ENCODE measurements at places on chromosomes 2 and 18.

- no peak overlapping the region for H3K4me3 ChIP-seq
- H3K27me3 ChIP-seq = peaks cover 69% of the 10 kb centered on the region
- H3K27ac ChIP-seq = no peak overlapping the region
- DNase-seq = no peak
- H3K36me3 ChIP-seq = peaks cover 2% of the 10 kb centered on the region
These were observed 44.6 kb upstream of the TUBA3D start for GRCh38 chr2:131431336-131431735.

DNA sequence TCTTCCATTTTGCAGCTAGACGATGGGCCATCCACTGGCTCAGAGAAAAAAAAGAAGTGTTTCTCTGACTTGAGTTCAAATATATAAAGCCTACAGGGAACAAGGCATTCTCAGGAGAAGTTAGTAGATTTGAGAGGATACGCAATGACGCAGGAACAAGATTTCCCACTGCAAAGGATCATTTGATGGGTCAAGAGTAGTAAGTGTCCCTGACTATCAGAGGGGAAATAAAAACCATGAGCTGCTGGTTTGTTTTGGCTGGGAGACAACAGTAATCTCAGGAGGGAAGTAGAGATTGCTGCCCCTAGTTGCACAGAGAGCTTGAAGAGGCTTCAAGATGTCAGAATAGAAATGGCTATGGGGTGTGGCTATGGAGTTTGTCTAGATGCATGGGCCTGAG, 22.3 kb upstream of the MYO1B start:
- peaks cover 3% of the 10 kb centered on the region for H3K36me3 ChIP-seq
- no peak for DNase-seq
- H3K27ac ChIP-seq = no peak overlapping the region
- no peak overlapping the region for H3K4me3 ChIP-seq
- H3K4me1 ChIP-seq = peaks cover 19% of the 10 kb centered on the region

DNA sequence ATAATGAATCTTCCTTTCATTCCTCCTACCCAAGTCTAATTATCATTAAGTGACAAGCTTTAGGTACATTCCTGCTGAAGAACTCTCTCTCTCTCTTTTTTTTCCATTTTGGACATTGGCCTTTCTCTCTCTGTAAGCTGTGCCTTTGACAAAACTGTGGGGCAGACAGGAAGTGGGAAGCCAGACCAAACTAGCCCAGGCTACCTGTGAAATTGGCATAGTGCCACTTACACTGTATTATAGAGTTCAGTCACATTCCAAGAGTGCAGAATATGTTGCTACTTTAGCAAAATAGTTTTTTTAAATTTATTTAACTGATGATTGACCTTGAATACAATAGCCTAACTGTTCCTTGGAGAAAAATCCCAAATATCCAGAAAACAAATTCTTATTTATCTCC, 381.5 kb upstream of the ETAA1 start:
- no peaks in the 10 kb centered on the region for H3K27me3 ChIP-seq
- no peak overlapping the region for H3K27ac ChIP-seq
- H3K4me3 ChIP-seq = no peak overlapping the region
- H3K36me3 ChIP-seq = no peaks in the 10 kb centered on the region
- no peaks in the 10 kb centered on the region for H3K4me1 ChIP-seq

GRCh38 chr2:70767699-70768589, at the start of gene ADD2:
Gene ADD2 (minus strand): TSS chr2:70768200. CDS start chr2:70706408, 61,792 bp downstream.
- peaks cover 26% of the 10 kb centered on the region for H3K27me3 ChIP-seq
- peak; percentile 71 for DNase-seq
- peak within 1 kb of the TSS; percentile 91 for H3K4me3 ChIP-seq
- H3K36me3 ChIP-seq = no peaks in the 10 kb centered on the region

DNA sequence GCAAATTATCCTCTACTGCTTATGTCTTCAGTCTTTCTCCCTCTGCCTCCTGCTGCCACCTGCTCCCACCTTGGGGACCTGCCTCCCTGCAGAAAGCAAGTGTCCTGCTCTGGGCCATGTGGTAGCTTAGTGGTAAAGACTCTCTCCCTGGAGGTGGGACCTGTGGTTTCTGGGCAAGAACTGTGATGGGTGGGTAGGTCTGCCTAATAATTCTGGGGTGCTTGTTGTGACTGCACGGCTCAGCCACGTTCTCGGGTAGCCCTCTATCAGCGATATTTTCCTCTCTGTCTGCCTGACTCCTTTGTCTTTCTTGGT, 16.4 kb upstream of the CD28 start:
- peaks cover 2% of the 10 kb centered on the region for H3K27me3 ChIP-seq
- no peak overlapping the region for H3K27ac ChIP-seq
- peaks cover 8% of the 10 kb centered on the region for H3K4me1 ChIP-seq
- no peak overlapping the region for H3K4me3 ChIP-seq
- H3K36me3 ChIP-seq = no peaks in the 10 kb centered on the region

GRCh38 chr2:11681722-11682589, 12.0 kb upstream of the NTSR2 start:
- no peak overlapping the region for H3K4me3 ChIP-seq
- no peaks in the 10 kb centered on the region for H3K36me3 ChIP-seq
- peaks cover 34% of the 10 kb centered on the region for H3K27me3 ChIP-seq

GRCh38 chr2:133316557-133316956, 251.7 kb downstream of the NCKAP5 start:
- no peaks in the 10 kb centered on the region for H3K36me3 ChIP-seq
- H3K4me3 ChIP-seq = no peak overlapping the region
- H3K4me1 ChIP-seq = no peaks in the 10 kb centered on the region
- DNase-seq = no peak

DNA sequence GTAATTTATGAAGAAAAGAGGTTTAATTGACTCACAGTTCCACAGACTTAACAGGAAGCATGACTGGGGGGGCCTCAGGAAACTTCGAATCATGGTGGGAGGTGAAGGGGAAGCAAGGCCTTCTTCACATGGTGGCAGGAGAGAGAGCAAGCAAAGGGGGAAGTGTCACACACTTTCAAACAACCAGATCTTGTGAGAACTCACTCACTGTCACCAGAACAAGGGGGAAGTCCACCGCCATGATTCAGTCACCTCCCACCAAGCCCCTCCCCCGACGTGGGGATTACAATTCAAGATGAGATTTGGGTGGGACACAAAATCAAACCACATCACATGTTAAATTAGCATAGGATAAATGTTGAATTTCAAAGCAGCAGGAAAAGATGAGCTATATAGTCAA, 56.2 kb downstream of the STRADB start:
- H3K4me1 ChIP-seq = no peaks in the 10 kb centered on the region
- DNase-seq = no peak
- no peaks in the 10 kb centered on the region for H3K27me3 ChIP-seq
- H3K4me3 ChIP-seq = no peak overlapping the region
- peaks cover 7% of the 10 kb centered on the region for H3K36me3 ChIP-seq

DNA sequence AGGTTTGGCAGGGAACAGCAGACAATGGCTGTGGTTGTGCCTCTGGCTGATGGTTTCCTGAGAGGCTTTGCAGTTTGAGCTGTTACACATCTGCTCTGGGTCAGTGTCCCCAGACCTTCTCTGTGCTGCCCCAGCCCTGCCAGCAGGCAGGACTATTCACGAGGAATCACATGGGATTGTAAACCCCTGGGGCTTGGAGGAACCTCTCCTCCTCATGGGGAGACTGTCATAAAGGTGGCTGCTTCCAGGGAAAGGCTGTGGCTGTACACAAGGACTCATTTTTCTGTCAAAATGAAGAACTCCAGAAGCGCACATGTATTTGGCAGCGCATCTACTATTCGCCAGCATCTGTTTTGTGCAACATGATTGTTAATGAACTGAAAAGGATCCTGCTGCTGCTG, 142.6 kb upstream of the CYP1B1 start:
- H3K4me3 ChIP-seq = no peak overlapping the region
- peaks cover 14% of the 10 kb centered on the region for H3K4me1 ChIP-seq
- DNase-seq = no peak
- peaks cover 2% of the 10 kb centered on the region for H3K36me3 ChIP-seq

DNA sequence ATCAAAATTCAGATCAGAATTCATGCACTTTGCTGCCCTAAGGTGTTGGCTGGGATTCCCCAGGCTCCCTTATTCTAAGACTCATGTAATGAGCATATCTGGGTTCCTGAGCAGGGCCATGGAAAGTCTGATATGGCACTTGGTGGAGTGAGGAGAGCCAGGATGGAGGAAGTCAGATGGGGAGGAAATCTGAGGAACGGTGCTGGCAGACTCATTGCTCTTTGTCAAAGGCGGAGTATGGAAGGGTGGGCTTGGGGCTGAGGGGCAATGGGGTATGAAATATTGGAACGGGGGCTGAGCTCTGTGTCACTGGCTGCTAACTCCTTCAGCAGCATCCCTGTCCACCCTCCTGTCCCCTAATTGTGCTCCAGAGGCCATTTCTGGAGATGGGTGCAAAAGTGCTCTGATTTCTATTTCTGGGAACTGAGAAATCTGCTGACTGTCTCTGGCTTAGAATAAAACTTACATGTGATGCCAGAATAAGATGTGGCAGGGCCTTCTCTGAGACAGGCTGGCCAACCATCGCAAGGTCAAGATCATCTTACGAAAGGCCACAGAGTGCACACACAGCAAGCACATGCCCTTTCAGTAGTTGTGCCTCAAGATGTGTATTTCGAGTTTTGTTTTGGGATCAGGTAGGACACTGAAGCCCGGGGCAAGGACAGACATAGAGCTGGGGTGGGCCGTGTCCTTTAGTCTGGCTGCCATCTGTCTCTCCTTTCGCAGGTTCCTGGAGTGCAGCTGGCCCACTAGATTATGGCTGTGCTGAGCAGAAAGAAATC, 480.0 kb upstream of the HS6ST1 start:
- no peak overlapping the region for H3K4me3 ChIP-seq
- peaks cover 4% of the 10 kb centered on the region for H3K27me3 ChIP-seq
- H3K27ac ChIP-seq = no peak overlapping the region
- no peaks in the 10 kb centered on the region for H3K36me3 ChIP-seq

DNA sequence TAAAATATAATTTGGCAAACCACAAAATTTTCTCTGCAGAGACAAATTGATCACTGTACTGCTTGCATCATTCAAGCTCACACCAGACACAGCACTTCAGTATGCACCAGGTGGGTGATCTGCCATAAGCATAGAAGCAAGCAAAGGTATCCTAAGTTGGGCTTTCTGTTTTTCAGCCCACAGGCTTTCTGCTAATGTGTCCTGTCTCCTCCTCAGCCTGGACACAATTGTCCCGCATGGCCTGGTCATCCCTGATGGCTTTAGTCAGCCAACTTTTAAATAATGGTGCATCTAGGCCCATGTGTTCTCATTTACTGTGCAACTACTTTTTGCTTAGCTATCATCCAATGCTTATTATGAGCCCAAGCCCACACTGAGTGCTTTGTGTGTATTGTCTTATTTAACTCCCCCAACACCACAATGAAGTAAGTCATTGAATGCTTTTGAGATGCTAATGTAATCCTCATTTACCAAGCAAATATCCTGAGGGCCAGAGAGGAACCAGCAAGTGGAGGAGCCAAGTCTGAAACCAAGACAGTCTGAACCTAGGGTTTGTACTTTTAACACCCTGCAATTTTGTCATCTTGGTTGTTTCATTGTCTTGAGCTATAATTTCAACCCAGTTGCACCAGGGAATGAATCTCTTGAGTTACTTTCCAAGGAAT, 111.2 kb upstream of the SETBP1 start:
- H3K27ac ChIP-seq = no peak overlapping the region
- H3K27me3 ChIP-seq = peaks cover 3% of the 10 kb centered on the region
- H3K4me3 ChIP-seq = no peak overlapping the region
